ENCODE measurements at places on chromosomes 12 and 14. TPM values are rescaled to one million over a fixed set of nuclear protein-coding genes. Genes with fewer than 3 reads are reported as not detected.

- DNase-seq: no peak
These were observed 149.0 kb upstream of the IGF1 start for GRCh38 chr12:102629262-102629888.

The TSHR gene
- not detected for total RNA-seq

DNA sequence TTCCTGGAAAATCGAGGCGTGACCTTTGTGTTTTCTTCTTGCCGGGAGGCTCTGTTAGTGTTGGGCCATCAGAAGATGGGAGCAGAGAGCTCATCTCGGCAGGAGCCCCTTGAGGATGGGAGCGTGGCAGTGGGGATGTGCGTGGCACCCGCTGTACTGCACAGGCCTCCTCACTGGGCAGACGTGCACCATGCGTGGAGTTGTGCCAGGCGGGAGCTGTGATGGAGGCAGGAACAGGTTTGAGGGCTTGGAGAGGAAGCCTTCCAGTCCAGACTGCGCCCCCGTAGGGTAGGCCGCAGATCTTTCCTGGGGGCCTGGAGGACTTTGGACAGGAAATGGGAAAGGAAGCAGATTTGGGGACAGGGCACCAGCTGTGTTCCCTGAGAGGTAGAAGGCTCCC, 197.5 kb downstream of the TSPAN9 start:
- no peak for DNase-seq

The CCDC175 gene
- total RNA-seq: not detected

DNA sequence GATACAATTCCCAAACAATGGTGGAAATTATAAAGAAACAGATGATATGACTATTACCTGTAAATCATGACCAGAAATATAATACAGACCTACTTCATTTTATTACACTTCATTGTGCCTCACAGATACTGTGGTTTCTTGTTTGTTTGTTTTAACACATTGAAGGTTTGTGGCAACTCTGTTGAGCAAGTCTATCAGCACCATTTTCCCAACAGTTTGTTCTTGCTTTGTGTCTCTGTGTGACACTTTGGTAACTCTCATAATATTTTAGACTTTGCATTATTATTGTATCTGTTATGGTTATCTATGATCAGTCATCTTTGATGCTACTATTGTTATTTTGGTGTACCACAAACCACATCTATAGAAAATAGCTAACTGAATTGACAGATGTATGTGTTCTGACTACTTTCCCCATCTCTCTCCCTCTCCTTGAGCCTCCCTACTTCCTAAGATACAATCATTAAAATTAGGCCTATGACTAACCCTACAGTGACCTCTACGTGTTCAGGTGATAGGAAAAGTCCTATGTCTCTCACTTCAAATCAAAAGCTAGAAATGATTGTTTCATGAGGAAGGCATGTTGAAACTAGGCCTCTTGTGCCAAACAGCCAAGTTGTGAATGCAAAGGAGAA, 49.1 kb downstream of the FBXO33 start:
- DNase-seq: no peak

GRCh38 chr12:101966496-101966895, 89.1 kb downstream of the DRAM1 start:
- no peak for DNase-seq

GRCh38 chr14:94823556-94824341, 53.8 kb upstream of the GSC start:
- DNase-seq: no peak

GRCh38 chr14:54621686-54622085, 54.8 kb downstream of the SAMD4A start:
- DNase-seq: no peak

DNA sequence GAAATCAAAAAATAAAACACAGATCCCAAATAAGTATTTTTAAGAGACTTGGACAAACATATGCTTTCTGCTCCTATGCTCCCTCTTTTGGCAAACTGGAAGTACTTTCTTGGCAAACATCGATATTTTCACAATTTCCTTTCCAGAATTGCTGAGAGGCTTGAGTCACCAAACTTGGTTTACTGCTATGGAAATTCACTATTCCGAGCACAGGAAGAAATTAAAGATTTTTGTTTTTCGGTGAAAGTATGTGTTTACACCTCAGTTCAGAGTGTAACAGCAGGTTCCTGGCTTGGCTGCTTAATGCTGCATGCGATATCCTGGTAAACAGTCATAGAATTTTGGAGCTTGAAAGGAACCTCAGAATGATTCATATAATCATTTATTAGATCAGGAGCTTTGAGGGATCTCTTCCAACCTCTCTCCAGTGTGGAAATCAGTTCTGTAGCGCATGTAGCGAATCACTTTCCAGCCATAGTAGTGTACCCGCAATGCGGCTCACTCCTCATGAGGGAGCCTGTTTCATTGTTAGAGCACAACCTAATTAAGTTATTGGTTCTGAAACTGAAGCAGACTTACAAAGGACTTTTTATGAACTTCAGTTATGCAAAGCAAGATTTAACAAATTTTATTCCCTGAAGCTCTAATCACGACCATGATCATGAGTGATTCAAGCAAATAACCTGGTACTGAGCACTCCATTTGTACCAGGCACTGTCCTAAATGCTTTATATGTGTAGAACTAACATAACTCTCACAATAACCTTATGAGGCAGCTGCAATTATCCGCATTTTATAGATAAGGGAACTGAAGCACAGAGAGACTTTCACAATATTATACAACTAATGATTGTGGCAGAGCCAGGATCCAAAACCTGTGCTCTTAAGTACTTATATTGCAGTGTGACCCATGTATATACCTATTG, 56.4 kb upstream of the ATP2A2 start:
- no peak for DNase-seq

DNA sequence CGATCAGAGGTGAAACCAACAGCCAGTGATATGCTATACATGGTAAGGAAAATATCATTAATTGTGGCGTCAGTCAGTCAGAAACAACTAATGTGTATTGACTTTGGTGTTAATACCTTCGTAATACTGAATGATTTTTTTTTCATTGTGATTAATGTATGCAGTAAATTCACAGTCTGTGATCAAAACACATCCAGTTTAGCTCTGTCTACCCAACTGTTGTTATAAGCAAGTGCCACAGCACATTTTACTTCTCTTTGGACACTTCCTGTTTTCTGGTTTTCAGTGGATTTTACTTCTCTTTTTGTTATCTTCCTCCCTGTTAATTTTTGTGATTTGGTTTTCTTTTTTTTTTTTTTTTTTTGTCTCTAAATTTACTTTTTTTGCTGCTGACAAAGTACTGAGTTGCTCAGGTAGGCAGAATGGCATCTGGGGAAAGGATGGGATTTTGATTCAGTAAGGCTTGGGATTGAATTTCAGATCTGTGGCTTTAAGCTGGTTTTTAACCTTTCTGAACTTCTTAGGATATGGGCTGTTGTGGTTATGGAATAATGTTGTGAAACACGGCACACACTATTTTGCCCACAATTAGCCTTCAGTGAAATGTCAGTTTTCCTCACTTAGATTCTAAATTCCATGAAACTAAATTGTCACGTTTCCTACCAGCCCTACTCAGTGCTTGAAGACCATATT, 604 bp downstream of the GLIPR1 start:
- no peak for DNase-seq

DNA sequence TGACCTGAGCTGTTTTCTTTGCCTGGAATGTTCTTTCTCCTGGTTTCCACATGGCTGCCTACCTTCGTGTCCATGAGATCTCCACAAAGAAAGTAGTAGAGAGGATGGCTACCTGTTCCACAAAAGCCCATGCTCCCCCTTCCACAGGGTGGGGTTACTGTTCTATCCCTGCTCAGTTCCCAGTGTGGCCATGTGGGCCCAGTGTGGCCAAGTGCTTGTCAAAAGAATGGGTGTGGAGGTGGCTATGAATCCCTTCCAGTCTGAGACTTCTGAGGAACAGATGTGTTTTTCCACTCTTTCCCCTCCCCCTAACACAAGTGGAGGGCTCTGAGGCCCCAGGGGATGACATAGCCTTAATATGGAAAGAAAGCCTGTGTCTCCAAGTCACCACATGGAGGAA, 26.2 kb upstream of the HSP90B1 start:
- DNase-seq: no peak

The SPIC gene
- not detected for total RNA-seq

GRCh38 chr12:68375756-68376695, 43.9 kb upstream of the MDM1 start:
- no peak for DNase-seq

DNA sequence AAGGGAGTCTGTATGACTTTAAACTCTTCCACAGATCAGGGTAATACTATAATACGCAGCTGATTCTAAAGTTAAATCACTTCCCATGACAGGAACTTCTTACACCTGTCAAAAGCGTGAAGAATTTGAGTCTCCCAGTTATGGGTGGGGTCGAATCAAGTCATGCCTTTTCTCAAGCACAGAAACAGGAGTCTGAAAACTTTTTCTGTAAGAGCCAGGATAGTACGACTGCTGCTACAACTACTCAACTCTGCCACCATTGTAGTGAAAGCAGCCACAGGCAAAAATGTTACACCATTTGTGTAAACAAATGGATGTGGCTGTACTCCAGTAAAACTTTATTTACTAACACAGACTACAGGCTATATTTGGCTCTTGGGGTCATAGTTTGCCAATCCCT, 90.3 kb downstream of the DUSP6 start:
- DNase-seq: no peak

DNA sequence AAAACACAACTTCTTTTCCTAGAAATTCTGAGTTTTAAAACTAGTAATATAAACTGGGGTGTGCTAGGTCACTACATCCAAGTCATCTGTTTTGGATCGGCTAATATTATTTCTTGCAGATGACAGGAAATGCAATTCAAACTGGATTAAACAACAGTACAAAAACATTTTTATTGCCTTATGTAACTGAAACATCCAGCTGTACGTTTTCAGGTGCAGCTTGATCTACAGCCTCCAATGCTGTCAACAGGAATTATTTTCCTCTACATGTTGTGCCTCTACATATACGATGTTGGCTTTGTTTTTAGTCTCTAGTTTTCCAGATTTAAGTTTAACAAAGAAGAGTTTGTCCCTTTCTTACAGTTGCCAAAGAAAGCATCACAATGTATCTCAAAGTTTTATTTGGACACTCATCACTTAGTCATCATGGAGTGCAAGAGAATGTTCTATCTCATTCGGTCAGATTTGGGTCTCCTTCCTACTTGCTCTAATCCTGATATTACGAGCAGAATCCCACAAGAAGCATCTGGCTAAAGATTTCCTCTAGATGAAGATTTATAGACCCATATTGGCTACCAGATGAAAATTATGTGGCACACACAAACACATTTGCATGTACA, 326.7 kb downstream of the SLC6A15 start:
- no peak for DNase-seq

GRCh38 chr14:72975770-72976169, 49.5 kb downstream of the DCAF4 start:
- DNase-seq: no peak

The TMEM30B gene
- total RNA-seq: 0.46 TPM

Data from activated T-helper 2 cell treated with anti-CD3 and anti-CD28 coated beads, Interferon-gamma antibody, Interleukin-2, Interleukin-4, amounts not matched to agents 10 μg/mL and 5 μg/mL and 100 μg/mL, durations not matched to agents 14 hours and 24 hours and 36 hours (primary cell).